ENCODE measurements at places on chromosomes 11 and 22. TPM values are rescaled to one million over a fixed set of nuclear protein-coding genes. Genes with fewer than 3 reads are reported as not detected.

MMP8 gene
- total RNA-seq, result not detected

CCDC89 gene
- not detected for total RNA-seq

P4HA3 gene
- not detected for total RNA-seq

PDHX gene
- total RNA-seq, result 88.0 TPM

TRIM49 gene
- not detected for total RNA-seq

CRACR2B gene
- total RNA-seq, result not detected

TSSK2 gene
- not detected for total RNA-seq

CLTCL1 gene
- total RNA-seq, result 1.5 TPM

MMP1 gene
- not detected for total RNA-seq

ZC3H12C gene
- 3.7 TPM for total RNA-seq

Measured in MG63 (cell line).